Effector CD8-positive, alpha-beta T cell (primary cell): ENCODE measurements at places on chromosomes 2 and 18.

GRCh38 chr2:201854841-201855240 lies 48.5 kb downstream of the CDK15 start:
- DNase-seq = no peak

DNA sequence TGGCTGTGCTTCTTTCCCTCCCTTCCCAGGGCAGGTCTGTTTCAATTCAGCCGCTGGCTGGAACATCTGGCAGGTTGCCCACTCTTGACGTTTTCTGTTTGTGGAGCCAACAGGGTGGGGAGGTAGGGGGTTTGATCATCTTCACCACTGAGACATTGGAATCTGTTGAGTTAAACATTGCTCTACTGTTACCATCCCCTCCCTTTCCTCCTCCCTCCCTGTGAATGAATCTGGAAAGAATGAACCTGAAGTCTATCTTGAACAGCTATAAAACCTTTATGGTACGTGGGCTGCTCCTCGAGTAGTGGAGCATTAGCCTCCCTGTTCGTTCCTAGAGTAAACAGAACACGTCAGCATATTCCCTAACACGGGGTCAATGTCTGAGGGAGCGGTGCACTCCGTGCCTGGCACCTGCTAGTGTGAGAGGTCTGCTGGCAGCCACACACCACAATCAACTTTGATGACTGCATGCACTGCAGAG lies 249.9 kb upstream of the RBBP8 start:
- no peak for DNase-seq

DNA sequence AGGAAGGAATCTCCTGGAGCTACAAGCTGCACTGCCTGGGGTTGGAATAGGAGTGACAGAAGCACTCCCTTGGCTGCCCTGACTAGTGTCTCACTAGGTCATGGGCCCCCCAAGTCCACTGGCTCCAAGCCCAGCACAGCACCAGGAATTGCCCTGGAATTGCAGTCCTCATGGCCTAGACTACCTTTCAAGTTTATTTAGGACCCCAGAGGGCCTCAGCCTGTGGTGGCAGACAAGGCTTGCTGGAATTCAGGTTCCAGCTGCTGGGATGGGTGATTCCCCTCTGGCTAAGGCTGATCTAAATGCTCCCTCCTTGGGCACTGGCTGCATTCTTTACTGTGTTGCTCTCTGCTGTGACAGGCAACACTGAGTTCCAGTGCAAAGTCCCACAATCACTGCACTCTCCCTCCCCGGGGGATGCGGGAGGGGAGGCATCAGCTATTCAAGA lies 14.0 kb downstream of the STRADB start:
- no peak for DNase-seq

GRCh38 chr2:143482316-143482715 lies 353.1 kb downstream of the ARHGAP15 start:
- DNase-seq = no peak

DNA sequence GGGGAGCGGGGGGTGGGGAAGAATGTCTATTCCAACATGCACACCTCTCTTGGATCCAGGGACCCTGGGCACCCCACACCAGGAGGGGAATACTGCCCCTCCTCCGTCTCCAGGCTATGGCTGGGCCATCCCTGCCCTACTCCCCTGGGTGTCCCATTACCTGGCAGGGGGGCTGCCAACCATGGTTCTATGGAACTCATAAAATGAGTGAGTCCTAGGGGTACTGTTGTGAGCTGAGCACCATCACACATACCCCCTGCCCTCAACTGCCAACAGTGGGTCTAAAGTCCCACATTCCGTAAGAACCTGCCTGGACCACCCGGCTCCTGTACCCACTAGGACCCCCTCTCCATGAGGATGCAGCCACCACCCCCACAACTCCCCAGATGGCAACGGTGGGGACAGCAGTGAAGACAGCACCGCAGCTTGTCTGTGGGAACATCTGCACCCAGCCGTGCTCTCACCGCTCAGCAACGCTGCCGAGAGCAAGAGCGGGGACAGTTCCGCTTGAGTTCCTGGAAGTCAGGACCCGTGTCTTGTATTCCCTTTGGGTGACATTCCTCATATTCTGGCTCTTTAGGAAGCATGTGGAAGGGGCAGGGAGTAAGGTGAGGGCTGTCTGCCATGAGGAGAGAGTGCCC lies 41.5 kb downstream of the BIN1 start:
- DNase-seq = no peak

DNA sequence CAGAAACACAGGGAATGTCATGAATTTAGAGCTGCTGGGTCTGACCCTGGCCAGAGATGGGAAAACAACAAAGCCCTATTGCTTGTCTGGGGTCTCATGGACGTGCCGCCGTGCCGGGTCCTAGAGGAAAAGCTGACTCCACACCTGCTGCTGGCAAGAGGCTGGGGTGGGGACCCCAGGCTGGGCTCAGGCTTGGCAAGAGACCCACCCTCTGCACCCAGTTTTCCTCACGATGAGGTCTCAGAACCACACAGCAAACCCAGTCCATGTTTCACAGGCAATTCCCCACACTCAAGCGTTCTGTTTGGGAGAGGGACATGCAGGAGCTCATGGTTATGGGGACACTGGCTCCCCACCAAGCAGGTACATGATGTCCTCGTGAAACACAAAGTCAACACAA lies 367.3 kb upstream of the SALL3 start:
- DNase-seq = no peak

DNA sequence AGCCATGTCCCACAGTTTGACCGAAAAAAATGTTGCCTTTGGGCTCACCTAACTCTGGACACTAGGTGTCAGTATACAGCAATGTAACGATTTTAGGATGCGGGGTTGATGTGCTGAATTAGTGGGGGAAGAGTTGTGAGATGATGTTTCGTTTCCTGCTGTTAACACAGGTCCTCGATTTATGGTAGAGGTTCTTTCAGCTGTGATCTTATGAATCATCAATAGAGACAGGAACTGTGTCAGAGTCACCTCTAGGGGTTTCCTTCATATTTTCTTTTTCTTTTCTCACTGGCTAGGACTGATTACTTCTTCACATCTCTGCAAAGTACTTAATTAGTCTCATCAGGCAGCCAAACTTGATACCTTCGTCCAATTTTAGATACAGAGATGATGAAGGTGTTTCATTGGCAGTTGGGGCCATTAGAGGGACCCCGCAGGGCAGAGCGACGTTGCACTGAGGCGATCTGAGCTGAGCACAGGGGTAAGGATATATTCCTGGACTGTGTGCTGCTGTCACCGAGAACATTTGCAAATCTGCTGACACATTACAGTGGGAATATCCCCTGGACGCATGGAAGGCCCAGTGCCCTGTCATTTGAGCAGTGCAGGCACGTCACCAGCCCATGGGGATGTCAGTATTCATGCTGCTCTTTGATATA lies 10.2 kb upstream of the MMADHC start:
- peak; percentile 4 for DNase-seq
